Progenitor cell of endocrine pancreas (in vitro differentiated cells): ENCODE measurements at places on chromosomes 7 and 10. TPM values are rescaled to one million over a fixed set of nuclear protein-coding genes. Genes with fewer than 3 reads are reported as not detected.

GRCh38 chr10:132417257-132417910, 20.4 kb downstream of the PWWP2B start:
- no peak overlapping the region for H3K4me3 ChIP-seq
- H3K27me3 ChIP-seq, result no peaks in the 10 kb centered on the region
- peaks cover 27% of the 10 kb centered on the region for H3K4me1 ChIP-seq
- peak overlapping the region; percentile 33 for H3K27ac ChIP-seq
- peaks cover 6% of the 10 kb centered on the region for H3K36me3 ChIP-seq

- H3K4me3 ChIP-seq, result peak overlapping the region; percentile 87
- no peak for DNase-seq
- no peaks in the 10 kb centered on the region for H3K36me3 ChIP-seq
- H3K27me3 ChIP-seq, result peaks cover 7% of the 10 kb centered on the region
- H3K4me1 ChIP-seq, result peaks cover 35% of the 10 kb centered on the region
Observed at GRCh38 chr10:61902445-61903220, 1.1 kb downstream of the ARID5B start.

DNA sequence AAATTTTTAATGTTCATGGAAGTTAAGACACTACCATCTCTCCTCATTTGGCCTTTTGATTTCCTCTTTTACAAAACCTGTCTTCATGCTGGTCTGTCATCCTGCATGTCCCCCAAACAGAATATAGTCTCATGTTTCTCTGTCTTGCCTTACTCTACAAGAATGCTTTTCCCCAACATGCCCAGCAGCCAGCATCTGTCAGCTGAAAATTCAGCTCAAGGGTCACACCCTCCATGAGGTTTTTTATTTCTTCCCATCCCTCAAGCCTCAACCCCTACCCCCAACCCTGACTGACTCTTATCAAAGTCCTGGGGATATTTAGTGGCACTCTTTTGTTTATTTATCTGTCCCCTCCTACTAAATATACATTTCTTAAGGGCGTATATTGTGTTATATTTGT, 202.0 kb downstream of the ANK3 start:
- peaks cover 12% of the 10 kb centered on the region for H3K36me3 ChIP-seq
- DNase-seq, result no peak
- peaks cover 1% of the 10 kb centered on the region for H3K4me1 ChIP-seq
- H3K27ac ChIP-seq, result no peak overlapping the region
- no peaks in the 10 kb centered on the region for H3K27me3 ChIP-seq

DNA sequence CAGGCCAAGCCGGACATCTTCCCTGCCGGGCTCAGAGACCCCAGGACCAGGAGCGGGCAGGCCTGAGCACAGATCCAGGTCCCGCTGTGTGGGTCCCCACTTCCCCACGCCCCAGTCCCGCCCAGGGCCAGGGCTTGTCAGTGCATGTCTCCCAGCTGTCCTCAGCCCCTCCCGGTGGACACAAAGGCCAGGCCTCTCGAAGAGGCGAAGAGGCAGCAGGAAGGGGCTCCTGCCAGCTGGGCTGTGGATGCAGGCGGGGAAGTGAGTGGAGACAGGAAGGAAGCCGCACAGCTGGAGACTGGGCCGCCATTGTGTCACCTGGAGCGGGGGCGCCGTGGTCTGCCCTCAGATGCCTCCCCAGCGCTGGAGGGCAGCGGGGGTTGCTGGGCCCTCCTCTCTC, 4.8 kb downstream of the GRIFIN start:
- H3K4me3 ChIP-seq, result no peak overlapping the region
- no peaks in the 10 kb centered on the region for H3K4me1 ChIP-seq
- no peak overlapping the region for H3K27ac ChIP-seq
- DNase-seq, result no peak

DNA sequence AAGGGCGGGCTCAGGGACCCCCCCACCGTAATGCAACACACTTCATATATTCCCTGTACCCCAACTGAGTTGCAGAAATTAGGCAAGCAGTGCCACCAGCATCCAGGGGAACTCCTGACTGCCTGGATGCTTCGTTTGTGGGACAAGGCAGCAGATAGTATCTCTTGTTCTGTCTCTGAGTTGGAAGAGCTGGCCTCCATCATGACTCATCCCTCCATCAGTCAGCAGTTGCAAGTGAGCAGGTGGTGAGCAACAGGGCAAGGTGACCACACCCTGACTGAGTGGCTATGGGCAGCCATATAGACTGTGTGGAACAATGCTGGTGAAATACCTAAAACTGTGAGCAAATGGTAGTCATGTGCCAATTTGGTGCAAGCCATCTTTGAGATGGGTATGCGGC, 22.8 kb upstream of the ADAMTS14 start:
- no peak for DNase-seq
- peaks cover 2% of the 10 kb centered on the region for H3K27me3 ChIP-seq
- peaks cover 5% of the 10 kb centered on the region for H3K4me1 ChIP-seq
- no peak overlapping the region for H3K27ac ChIP-seq
- H3K4me3 ChIP-seq, result no peak overlapping the region

- no peaks in the 10 kb centered on the region for H3K36me3 ChIP-seq
- H3K4me1 ChIP-seq, result no peaks in the 10 kb centered on the region
- H3K4me3 ChIP-seq, result no peak overlapping the region
- no peak for DNase-seq
- no peak overlapping the region for H3K27ac ChIP-seq
Observed at GRCh38 chr10:75068523-75068922, 42.9 kb upstream of the SAMD8 start.

DNA sequence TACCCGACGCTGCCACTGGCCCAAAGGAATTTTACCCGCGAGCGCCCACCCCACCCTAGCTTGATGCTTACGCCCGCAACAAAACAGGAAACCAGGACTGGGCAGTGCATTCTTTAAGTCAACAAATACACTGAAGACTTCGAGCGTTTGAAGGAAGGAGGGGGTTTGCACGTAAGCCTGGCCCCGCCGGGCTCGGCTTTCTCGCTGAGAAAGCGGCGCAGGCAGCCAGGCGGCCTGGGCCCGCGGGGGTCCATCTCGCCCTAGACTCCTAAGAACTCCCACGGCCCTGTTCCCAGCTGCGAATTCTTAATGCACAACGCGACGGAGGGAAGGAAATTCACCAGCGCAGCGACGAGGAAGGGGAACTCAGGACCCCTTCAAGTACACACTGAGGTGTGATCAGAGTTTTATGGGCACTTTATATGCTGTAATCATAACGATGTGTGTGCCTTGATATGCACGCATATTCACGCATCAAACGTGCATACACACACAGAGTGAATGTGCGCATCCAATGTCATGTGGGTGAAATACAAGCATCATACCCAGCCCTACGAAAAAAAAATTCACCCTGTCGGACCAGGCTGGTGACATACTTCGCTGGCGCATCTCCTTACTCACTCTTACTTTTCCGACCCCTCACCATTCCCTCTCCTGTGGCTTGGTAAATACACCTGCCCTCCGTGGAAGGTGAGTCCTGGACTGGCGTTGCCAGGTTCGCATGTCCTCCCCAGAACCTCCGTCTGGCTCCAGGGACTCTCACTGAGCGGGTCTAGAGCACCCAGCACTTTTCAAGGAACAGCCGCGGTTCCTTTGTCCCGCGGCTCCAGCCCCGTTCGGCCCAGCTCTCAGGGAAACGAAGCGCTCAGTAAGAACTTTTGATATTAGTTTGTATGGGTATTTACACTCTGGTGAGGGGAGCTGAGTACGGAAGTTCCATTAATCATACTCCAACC, 5.7 kb upstream of the HOXA13 start:
- no peak for DNase-seq
- no peak overlapping the region for H3K27ac ChIP-seq
- H3K27me3 ChIP-seq, result peaks cover 100% of the 10 kb centered on the region
- no peaks in the 10 kb centered on the region for H3K36me3 ChIP-seq
- H3K4me1 ChIP-seq, result peaks cover 6% of the 10 kb centered on the region

DNA sequence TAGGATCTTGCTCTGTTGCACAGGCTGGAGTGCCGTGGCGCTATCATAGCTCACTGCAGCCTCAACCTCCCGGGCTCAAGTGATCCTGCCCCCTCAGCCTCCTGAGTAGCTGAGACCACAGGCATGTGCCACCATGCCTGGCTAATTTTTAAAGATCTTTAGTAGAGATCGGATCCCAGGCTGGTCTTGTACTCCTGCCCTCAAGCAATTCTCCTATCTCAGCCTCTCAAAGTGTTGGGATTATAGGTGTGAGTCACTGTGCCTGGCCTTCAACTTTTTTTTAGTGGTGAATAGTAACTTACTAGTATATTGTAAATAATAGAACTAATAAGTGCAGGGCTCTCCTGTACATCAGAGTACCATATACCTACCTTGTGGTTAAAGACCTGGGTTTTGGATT, 52.1 kb upstream of the LMTK2 start:
- H3K27ac ChIP-seq, result no peak overlapping the region
- H3K36me3 ChIP-seq, result no peaks in the 10 kb centered on the region
- peaks cover 9% of the 10 kb centered on the region for H3K27me3 ChIP-seq
- H3K4me1 ChIP-seq, result no peaks in the 10 kb centered on the region

DNA sequence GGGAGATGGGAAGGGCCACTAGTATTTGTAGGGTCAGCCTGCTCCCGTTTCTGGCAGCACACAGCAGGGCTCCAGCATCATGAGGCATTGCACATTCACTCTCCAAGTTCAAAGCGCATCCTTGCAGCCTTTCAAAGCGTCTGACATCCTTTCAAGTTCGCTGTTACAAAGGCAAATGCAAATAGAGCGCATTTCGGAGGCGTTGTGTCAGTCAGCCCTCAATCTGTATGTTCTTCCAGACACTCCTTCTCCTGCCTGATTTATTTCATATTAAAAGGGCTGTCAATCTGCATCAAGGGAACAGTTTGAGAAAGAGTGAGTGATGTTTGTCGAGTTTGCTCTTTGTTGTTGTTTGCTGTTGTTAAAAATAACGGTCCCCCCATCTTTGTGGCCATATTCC, 188.5 kb downstream of the SNX10 start:
- no peak overlapping the region for H3K27ac ChIP-seq
- no peak for DNase-seq
- H3K36me3 ChIP-seq, result no peaks in the 10 kb centered on the region

DNA sequence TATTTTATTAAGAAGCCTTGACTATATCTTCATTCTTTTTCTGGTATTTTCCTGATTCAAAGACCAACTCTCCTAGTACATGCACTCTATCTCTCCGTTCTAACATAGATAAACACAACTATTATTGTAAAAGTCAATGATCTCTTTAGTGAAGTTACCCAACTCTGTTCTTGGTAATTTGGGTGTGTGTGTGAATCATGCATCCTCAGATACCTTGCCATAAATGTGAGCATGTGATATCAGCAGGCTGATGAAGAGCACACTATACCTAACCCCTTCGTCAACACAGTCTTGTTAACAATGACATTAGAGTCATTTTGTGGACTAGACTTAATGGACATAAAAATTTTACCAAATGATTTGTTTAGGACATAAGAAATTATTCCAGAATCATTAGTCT, 1122.1 kb downstream of the XPNPEP1 start:
- no peaks in the 10 kb centered on the region for H3K27me3 ChIP-seq
- DNase-seq, result no peak
- H3K4me1 ChIP-seq, result peaks cover 3% of the 10 kb centered on the region
- no peak overlapping the region for H3K4me3 ChIP-seq
- no peak overlapping the region for H3K27ac ChIP-seq

DNA sequence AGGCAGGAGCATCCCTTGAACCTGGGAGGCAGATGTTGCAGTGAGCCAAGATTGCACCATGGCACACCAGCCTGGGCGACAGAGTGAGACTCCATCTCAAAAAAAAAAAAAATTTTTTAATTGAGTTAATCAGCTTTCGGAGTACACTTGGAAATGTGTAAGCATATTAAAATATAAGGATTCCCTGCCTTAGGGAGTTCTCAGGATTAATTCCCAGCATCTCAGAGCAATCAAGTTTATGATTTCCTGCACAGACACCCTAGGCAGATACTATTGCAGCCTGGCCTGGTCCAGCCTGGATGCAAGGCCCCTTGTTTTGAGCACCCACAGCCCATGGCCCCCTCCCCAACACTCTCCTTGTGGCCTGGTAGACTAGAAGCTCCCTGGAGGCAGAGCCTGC, 39.8 kb downstream of the GFRA1 start:
- no peak for DNase-seq
- peaks cover 35% of the 10 kb centered on the region for H3K27me3 ChIP-seq
- H3K4me1 ChIP-seq, result peaks cover 20% of the 10 kb centered on the region

Gene CLEC2L
- total RNA-seq, result 0.22 TPM in 1 of 2 replicates, not detected in the other

Gene SHH
- 35.8 and 47.1 TPM in 2 replicates for total RNA-seq
